ENCODE measurements at places on chromosomes 5 and 9. TPM values are rescaled to one million over a fixed set of nuclear protein-coding genes. Genes with fewer than 3 reads are reported as not detected.

- no peak for DNase-seq
These were observed 72.7 kb downstream of the LURAP1L start for GRCh38 chr9:12847561-12847960.

DNA sequence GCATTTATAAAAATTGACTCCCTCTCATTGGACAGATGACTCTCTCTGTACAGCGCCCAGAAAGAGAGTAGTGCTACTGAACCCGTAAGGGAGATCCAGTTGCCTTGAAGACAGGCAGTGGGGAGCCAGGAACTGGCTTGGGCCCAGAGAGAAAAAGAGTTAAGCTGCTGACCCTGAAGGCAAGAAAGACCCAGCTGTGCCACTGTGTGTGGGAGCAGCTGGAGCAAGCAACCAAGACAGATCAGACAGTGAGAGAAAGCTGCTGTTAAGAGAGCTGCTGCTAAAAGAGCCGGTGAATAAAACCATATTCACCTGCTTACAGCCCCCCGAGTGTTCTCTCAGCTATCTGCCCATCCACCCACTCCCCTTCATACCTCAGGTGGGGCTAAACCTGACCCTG is 149.7 kb upstream of the ADAMTS16 start:
- DNase-seq = no peak

- DNase-seq = no peak
These were observed 116.0 kb upstream of the SMIM23 start for GRCh38 chr5:171669571-171669970.

SLC34A1 gene
- not detected for total RNA-seq

SAPCD2 gene
- 3.2 TPM for total RNA-seq

KLF4 gene
- total RNA-seq = 39.6 TPM

DNA sequence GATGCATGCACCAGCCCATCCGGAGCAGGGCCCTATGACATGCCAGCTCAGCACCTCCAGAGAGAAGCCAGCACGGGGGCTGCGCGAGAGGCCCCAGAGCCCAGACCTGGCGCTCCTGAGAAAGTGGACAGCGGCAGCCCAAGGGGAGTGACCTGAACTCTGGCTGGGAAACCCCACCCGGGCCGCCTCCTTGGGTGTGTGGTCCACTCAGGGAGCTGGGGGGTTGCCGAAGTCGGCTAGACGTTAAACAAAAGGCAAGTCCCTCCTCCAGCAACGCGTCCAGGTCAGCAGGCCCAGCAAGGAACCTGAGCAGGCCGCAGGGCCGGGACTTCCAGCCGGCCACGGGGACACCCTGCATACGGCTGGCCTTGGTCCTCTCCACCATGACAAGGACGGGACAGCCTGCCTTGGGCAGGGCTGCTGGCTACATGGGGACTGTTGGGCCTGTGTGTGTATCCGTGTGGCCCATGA is 35.7 kb downstream of the NACC2 start:
- DNase-seq = no peak

DNA sequence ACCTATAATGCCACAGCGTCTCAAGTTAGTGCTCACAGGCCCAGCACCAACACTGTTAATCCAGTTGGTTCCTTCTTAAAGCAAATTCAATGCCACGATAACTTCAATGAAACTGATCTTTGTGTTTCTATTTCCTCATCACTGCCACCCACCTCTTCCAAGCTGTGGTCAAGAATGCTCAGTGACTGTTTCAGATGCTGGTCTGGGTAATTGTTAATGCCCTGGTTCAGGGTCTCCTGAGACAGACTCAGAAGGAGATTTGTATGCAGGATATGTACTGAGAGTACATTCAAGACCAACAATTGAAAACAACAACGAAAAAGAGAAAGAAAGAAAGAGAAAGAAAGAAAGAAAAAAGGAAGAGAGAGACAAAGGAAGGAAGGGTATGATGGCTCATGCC is 505.3 kb downstream of the TLE4 start:
- DNase-seq = no peak

KCNIP1 gene
- total RNA-seq = 3.0 TPM

- no peak for DNase-seq
These were observed 1943.3 kb downstream of the MAT2B start for GRCh38 chr5:165448753-165449152.

All from urinary bladder (tissue), 4 donors.